ENCODE measurements at places on chromosomes 6 and 20. TPM values are rescaled to one million over a fixed set of nuclear protein-coding genes. Genes with fewer than 3 reads are reported as not detected.

The MCHR2 gene
- not detected for total RNA-seq

The DEF6 gene
- 16.3 TPM for total RNA-seq

The OR2H1 gene
- total RNA-seq = not detected

The MAFB gene
- total RNA-seq = 39.6 TPM

The ETV7 gene
- 4.6 TPM for total RNA-seq

The OLIG3 gene
- not detected for total RNA-seq

The SCGN gene
- total RNA-seq = 8.7 TPM

The NR2E1 gene
- total RNA-seq = not detected

The SIRPD gene
- 0.35 TPM for total RNA-seq

The SOBP gene
- 9.5 TPM for total RNA-seq

The PRL gene
- not detected for total RNA-seq

The BCAS4 gene
- 10.6 TPM for total RNA-seq

The ASIP gene
- total RNA-seq = not detected

The ZNF391 gene
- 5.4 TPM for total RNA-seq

The PGC gene
- not detected for total RNA-seq

The PPP1R10 gene
- 65.0 TPM for total RNA-seq

The RAMACL gene
- total RNA-seq = 1.9 TPM

The TNFAIP3 gene
- 52.6 TPM for total RNA-seq

The PCK1 gene
- total RNA-seq = 29.7 TPM

The GTSF1L gene
- not detected for total RNA-seq

The ARFGAP1 gene
- 84.3 TPM for total RNA-seq

The SEMG1 gene
- total RNA-seq = not detected

The AHI1 gene
- 28.5 TPM for total RNA-seq

The MGME1 gene
- 15.5 TPM for total RNA-seq
